Kasumi-1 (cell line): ENCODE measurements at places on chromosomes 1 and 21.

GRCh38 chr21:46424039-46424591 lies 34.6 kb upstream of the DIP2A start:
- DNase-seq: no peak

GRCh38 chr1:27366113-27366410 lies 699 bp downstream of the MAP3K6 start:
- peak; percentile 66 for DNase-seq

GRCh38 chr1:184792450-184792969 lies 37.9 kb upstream of the EDEM3 start:
- DNase-seq: peak; percentile 99

DNA sequence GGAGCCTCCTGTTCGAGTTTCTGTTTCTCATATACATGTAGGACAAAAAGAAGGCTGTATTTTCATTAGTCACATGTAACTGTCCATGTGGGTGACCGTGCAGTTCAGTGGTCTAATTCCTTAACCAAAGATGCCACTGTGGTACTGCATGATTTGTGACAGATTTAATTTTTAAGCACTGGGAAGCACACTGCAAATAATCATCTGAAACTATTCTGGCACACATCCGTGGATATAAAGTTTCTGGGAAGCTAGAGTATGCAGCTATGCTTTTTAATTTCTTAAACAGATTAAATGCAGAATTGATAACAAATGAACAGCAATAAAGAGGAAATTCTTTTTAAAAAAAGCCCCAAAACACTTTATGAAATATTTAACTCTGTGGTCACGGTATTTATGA lies 254.8 kb downstream of the LMO4 start:
- DNase-seq: no peak

- no peak for DNase-seq
Measured at GRCh38 chr1:156894711-156895454, 1.4 kb downstream of the PEAR1 start.

GRCh38 chr1:168328731-168329364 lies 48.2 kb downstream of the TBX19 start:
- no peak for DNase-seq

DNA sequence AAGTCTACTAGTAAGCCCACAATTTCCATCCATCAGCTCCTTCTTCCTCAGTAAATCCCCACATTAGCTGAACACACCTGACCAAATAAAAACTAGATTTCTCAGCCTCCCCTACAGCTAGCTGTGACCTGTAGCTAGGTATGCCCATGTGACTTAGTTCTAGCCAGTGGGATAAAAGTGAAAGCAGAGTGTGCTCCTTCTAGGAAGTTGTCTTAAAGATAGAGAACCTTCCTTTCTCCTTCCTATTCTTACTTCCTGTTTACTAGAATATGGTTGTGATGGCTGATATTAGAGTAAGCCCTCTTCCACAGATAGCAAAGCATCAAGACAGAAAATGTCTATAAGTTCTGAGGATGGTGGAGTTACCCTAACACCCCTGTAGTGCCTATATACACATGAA lies 67.0 kb downstream of the PIK3R3 start:
- peak; percentile 50 for DNase-seq

DNA sequence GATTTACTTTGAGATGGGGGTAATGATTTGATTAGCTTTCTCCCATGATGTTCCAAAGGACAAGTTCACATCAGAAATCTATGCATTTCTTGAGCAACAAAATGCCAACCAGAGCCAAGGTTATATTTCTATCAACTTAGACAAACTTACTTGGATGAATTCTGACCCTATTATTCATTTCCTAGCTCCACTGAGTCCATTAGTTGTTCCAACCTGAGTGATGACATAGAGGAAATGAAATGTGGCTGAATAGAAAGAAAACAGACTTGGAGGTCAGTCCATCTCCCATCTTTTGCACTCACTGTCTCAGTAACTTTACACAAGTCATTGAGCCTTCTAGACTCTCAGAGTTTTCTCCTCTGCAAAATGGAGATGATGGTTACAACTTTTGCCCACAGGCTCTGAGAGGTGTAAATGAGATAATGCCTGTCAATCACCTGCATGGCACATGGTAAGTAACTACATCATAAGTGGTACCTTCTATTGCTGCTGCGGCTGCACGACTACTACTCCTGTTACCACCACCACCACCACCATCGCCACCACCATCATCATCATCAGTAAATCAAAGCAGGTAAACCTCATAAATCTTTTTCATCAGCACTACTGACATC lies 98.2 kb downstream of the PTPN14 start:
- DNase-seq: no peak

DNA sequence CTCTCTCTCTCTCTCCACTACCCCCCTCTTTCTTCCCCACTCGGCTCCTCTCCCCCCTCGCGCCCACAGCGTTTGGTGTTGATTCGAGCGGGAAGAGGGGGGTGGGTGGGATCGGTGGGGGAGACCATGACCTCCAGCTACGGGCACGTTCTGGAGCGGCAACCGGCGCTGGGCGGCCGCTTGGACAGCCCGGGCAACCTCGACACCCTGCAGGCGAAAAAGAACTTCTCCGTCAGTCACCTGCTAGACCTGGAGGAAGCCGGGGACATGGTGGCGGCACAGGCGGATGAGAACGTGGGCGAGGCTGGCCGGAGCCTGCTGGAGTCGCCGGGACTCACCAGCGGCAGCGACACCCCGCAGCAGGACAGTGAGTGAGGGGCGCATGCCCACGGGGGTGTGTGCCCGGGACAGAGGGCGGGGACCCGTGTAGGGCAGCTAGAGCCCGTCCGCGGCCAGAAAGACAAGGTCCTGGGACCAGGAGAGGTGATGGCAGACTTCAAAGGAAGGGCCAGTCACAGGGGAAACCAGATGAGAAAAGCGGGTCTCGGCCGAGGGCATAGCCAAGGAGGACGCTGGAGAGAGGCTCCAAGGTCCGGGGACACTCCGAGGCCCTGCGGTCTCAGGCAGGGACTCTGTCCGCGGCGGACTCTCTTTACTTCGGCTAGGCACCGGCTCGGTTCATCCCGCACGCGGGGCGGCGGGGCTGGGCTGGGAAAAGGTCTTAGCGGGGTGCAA lies at the start of gene PRRX1:
TSS of gene PRRX1 (plus strand) at position 39 of the 735 bp plus-strand sequence. CDS start at position 127, 88 bp downstream.
- no peak for DNase-seq

DNA sequence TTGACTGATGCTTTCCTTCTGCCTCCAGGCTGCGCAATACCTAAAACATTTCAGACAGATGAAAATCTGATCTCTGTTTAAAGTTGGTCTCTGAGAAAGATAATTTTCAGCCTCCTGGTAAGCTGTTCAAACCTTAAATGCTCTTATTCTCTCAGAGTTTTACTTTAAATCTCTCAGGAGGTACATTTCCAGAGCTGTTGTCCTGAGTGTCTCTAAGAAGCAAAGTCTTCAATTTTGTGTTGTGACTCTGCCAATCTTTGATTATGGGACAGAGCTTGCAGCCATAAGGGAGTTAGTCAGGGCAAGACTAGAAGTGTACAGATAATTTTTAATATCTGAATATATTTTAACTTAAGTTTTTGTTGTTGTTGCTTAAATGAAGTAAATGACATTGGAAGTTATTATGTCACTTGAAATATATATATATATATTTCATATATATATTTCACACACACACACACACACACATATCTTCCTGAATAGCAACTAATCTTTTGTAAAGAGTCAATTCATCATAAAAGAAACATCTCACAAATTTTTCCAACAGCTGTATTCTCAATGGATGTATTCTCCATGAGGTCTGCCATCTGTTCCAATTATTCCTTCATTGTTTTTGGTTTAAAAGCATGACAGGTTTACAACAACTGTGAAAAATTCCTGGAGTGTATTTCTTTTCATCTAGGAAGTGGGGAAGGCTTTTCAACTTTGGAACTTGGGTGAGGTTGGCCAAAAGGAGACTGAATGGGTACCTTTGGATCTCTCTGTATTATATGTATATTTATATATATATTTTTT lies 259.4 kb downstream of the BACH1 start:
- DNase-seq: no peak
